ENCODE measurements at places on chromosomes 1 and 21. TPM values are rescaled to one million over a fixed set of nuclear protein-coding genes. Genes with fewer than 3 reads are reported as not detected.

Gene RIPK4
- total RNA-seq = 5.8 TPM

Gene RGS16
- total RNA-seq = 11.0 TPM

Gene CLEC20A
- total RNA-seq = not detected

GRCh38 chr1:48261881-48262400 lies 39.4 kb downstream of the SLC5A9 start:
- DNase-seq = no peak
- no peaks in the 10 kb centered on the region for H3K36me3 ChIP-seq
- no peak overlapping the region for H3K27ac ChIP-seq
- H3K4me3 ChIP-seq = no peak overlapping the region

- DNase-seq = no peak
- H3K4me3 ChIP-seq = no peak overlapping the region
- no peak overlapping the region for H3K27ac ChIP-seq
- no peaks in the 10 kb centered on the region for H3K36me3 ChIP-seq
These were observed 183.5 kb downstream of the BRINP2 start for GRCh38 chr1:177354247-177354646.

DNA sequence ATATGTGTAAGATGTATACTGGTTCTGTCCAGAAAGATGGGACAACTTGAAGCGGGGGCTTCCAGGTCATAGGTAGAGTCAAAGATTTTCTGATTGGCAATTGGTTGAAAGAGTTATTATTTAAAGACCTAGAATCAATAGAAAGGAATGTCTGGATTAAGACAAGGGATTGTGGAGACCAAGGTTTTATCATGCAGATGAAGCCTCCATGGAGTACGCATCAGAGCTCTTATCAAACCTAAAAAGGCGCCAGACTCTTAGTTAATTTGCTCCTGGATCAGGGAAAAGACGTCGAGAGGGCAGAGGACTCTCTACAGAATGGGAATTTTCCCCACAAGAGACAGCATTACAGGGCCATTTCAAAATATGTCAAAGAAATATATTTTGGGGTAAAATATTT lies 23.7 kb upstream of the ETV3 start:
- no peak for DNase-seq
- H3K36me3 ChIP-seq = no peaks in the 10 kb centered on the region
- H3K4me1 ChIP-seq = no peaks in the 10 kb centered on the region
- H3K27me3 ChIP-seq = peaks cover 10% of the 10 kb centered on the region
- H3K27ac ChIP-seq = no peak overlapping the region

Gene SPRR1B
- total RNA-seq = not detected

Gene HSD11B1
- total RNA-seq = 30.7 TPM

GRCh38 chr1:19651141-19651737 lies 7.1 kb downstream of the NBL1 start:
- peaks cover 28% of the 10 kb centered on the region for H3K4me1 ChIP-seq
- no peak overlapping the region for H3K4me3 ChIP-seq
- peak; percentile 42 for DNase-seq
- H3K27me3 ChIP-seq = no peaks in the 10 kb centered on the region

- no peaks in the 10 kb centered on the region for H3K4me1 ChIP-seq
- peak; percentile 40 for DNase-seq
- H3K36me3 ChIP-seq = no peaks in the 10 kb centered on the region
- no peak overlapping the region for H3K27ac ChIP-seq
- H3K4me3 ChIP-seq = no peak overlapping the region
These were observed 79.2 kb downstream of the TMEM53 start for GRCh38 chr1:44594871-44595735.

DNA sequence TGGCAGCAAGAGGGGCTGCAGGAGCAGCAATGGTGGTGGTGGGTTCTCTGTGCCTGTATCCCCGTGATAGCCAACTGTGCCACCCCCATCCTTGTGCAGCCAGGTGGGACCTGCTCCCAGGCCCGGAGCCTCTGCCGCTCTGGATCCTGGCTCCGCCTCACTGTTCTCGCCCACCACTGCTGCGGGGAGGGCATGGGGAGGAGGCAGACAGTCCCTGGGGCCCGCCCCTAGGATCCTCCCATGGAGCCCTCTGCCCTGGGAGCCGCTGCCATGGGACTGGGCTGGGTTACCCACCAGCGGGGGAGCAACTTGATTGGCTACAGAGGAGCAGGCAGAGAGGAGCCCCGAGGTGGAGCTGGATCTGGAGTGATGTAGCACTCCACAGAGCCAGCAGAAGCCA lies 31.6 kb downstream of the CD1D start:
- H3K27ac ChIP-seq = no peak overlapping the region
- no peaks in the 10 kb centered on the region for H3K36me3 ChIP-seq
- no peaks in the 10 kb centered on the region for H3K4me1 ChIP-seq
- DNase-seq = no peak
- no peaks in the 10 kb centered on the region for H3K27me3 ChIP-seq

Gene PDIK1L
- 7.0 TPM for total RNA-seq

DNA sequence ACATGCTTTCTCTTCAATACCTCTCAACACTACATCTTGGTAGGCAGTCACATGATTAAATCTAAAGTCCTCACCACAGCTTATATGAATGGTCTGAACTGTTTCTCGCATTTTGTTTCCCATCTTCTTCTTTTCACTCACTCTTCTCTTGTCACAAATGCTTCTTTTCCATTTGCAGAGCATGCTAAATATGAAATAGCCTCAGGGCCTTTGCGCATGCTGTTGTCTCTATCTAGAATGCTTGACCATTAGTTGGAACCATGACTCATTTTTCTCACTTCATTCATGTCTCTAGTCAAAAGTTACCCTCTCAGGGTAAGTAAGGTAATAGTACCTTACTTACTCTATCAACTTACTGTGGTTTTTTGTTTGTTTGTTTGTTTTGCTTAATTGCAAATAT lies 239.7 kb downstream of the PTPRC start:
- DNase-seq = no peak
- no peak overlapping the region for H3K27ac ChIP-seq
- H3K27me3 ChIP-seq = no peaks in the 10 kb centered on the region
- H3K36me3 ChIP-seq = peaks cover 10% of the 10 kb centered on the region
- H3K4me1 ChIP-seq = peaks cover 23% of the 10 kb centered on the region

GRCh38 chr1:224430511-224431113 lies 4.0 kb downstream of the WDR26 start:
- peak; percentile 75 for DNase-seq
- H3K4me3 ChIP-seq = peak overlapping the region; percentile 93
- H3K27ac ChIP-seq = peak overlapping the region; percentile 96
- H3K4me1 ChIP-seq = peaks cover 66% of the 10 kb centered on the region
- H3K27me3 ChIP-seq = no peaks in the 10 kb centered on the region
